Caco-2 (cell line): ENCODE measurements at places on chromosomes 16 and 17.
A peak's percentile ranks its signal among the peaks of the same experiment; 100 is the strongest.

DNA sequence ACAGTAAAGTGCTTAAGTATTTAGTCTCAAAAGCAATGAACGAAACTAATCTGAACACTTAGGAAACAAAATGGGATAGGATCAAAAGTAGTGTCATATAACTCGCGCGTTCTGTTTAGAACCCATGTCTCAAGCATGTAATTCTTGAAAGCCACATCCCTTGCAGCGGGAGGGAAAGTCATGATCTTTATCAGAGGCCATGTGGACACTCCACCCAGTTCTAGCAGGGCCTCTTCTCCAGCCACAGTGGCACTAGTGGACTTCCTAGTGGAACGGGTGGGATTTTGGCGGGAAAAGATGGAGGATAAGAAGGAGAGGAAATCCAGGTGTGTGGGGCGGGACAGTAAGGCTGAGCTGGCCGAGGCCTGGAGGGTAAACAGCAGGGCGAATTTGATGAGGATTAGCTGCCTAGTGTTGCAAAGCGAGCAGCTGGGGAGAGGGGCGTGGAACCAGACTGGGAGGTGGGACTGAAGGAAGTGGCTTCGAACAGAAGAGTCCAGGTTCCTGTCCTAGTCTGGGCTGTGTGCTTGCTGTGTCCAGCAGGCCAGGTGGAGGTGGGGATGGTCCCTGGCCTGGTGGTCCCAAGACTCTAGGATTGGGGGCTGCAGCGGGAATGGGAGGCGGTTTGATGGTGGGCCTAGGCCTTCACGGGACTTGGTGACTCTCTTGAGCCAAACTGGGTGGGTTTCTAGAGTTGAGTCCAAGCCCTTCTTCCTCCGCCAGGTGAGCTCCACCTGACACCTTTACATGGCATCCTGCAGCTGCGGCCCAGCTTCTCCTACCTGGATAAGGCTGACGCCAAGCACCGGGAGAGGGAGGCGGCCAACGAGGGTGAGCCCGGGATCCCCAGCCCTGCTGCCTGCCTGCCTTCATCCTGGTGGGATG lies 15.9 kb downstream of the POLR3E start:
- no peak for DNase-seq

DNA sequence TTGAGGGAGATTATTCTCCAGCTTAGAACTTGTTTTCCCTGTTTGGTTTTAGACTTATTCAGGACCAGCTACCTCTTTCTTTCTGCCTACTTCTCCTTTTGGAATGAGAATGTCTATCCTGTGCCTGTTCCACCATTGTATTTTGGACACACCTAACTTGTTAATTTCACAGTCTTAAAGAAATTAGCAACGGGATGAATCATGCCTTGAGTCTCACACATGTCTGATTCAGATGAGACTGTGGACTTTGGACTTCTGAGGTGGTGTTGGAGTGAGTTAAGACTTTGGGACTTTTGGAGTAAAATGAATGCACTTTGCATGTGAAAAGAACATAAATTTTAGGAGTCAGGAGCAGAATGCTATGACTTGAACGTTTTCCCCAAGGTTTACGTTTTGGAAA lies 581.4 kb downstream of the CDH11 start:
- DNase-seq = no peak

DNA sequence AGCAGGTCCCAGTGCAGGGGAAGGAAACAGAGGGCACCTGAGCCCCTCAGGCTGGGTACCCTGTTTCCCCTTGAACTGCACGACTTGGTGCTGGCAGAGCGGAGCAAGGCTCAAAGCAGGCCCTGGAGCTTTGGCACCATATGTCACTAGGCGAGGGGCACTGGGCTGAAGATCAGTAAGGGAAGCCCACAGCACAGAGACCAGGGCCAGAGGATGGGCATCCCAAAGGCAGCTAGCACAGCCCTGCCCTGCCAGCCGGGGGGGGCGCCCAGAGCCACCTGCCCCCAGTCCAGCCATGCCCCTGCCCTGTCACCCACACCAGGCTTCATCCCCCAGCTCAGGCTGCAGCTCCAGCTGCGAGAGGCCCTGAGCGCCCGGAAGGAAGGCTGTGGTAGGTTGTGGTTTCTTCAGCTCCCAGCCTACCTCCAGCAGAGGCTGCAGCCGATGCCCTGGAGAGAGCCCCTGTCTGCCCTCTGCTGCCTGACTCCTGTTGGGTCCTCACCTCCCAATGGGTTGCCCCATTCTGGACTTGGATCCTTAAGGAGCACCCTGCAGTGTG lies 10.9 kb downstream of the NHERF1 start:
- peak; percentile 73 for DNase-seq

DNA sequence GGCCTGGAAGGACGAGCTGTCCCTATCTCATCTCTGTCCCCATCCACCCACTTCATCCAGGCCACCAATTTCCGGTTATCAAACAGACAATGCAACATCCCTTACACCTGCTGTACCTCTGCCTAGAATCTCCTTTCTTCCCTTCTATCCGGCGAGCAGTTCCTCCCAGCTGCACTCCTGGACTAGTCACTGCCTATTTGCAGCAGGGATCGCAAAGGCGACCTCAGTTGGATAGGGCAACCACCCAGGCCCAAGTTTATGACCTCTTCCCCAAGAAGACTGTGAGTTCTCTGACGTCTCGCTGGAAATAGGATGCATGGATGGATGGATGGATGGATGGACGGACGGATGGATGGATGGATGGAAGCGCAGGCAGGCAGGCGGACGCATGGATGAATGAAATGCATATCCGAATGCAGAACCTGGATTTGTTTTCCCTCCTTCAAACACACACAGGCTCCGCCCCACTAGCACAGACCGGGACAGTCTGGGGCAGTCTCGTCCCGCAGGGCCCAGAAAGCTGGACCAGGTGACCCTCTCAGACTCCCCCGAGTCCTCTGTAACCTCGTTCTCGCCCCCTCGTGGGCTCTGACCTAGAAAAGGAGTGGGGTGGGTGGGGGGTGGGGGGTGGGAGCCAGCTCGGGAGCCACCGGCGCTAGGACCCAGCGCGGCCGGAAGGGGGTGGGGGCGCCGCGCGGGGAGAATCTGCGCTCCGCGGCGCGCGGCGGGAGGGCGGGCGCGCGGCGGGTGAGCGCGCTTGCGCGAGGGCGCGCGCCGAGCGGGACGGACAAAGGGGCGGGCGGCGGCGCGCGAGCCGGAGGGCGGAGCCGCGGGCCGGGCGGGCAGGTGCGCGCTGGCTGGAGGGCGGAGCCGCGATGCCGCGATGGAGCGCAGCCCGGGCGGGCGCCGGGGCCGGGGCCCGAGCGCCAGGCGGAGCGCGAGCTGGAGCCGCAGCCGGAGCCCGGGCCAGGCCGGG lies at the start of gene SBK1:
Gene SBK1 (plus strand): TSS at position 875 of the 976 bp plus-strand sequence. CDS start 24,867 bp downstream, outside the sequence.
- DNase-seq = peak; percentile 87

GRCh38 chr17:22600644-22601298 lies 908.4 kb downstream of the KCNJ18 start:
- DNase-seq = peak; percentile 25

DNA sequence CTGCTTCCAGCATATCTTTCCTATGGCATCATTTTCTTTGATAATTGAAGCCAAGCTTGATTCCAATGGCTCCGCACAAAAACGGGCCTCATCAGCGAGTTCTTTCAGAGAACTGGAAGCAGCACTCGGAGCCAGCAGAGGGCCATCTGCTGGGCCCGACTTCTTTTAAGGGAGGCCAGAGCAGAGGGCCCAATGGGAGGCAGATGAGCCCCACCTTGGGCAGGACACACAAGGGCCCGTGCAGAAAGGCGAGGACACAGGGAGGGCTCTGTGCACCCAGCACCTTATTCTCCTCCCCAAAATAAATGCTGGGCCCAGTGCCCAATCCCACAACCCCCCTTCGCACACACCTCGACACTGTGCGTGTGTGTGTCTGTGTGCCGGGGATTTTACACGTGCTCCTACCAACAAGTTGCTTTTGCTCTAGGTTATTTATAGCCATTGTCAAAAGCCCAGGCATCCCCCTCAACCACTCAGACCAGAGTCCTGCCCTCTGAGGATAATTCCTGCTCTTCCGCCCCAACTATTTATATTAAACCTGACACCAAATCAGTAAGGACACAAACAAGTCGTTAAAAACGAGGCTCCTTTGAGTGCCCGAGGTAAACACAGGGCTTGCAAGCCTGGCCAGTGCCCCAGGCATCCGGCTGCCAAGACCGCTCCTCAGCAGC lies 6.8 kb downstream of the AXIN2 start:
- DNase-seq = no peak

- peak; percentile 96 for DNase-seq
These were observed at the start of gene RMI2 for GRCh38 chr16:11345040-11345862. Gene RMI2 (plus strand): TSS chr16:11345459. CDS start chr16:11345472, 13 bp downstream.

DNA sequence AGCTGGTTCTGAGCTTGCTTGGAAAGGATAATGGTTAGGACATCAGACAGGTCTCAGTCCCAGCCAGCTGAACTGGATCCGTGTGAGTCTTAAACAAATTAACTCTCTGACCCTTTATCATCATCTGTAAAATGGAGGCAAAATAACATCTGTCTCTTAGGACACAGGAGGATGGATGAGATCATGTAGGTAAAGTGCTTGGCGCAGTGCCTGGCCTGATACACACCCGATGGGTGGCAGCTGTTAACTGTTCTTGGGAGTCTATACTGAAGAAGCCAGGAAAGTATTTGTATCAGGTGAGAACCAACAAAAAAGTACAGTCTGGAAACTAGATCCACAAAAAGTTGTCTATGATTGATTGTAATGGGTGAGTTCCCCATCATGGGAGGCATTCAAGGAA lies 188.6 kb downstream of the C16orf78 start:
- DNase-seq = no peak

DNA sequence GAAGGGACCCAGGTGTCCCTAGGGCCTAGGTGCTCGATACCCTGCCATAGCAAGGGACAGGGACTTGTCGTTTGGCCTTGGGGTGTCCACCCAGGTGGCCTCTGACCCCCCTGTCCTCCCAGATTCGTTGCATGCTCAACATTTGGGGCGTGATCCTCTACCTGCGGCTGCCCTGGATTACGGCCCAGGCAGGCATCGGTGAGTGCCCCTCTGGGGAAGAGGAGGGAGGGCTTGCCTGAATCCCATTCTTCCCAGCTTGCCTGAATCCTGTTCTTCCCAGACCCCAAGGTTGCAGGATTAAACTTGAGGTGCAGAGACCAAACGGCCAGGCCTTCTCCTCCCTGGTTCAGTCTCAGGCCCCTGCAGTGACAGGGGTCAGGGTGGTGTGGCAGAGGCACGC lies 3.2 kb downstream of the SLC12A3 start:
- DNase-seq = no peak

- no peak for DNase-seq
These were observed 87.5 kb upstream of the SOX9 start for GRCh38 chr17:72033334-72033733.

- DNase-seq = no peak
These were observed 569 bp upstream of the RABEP2 start for GRCh38 chr16:28925386-28926228.

DNA sequence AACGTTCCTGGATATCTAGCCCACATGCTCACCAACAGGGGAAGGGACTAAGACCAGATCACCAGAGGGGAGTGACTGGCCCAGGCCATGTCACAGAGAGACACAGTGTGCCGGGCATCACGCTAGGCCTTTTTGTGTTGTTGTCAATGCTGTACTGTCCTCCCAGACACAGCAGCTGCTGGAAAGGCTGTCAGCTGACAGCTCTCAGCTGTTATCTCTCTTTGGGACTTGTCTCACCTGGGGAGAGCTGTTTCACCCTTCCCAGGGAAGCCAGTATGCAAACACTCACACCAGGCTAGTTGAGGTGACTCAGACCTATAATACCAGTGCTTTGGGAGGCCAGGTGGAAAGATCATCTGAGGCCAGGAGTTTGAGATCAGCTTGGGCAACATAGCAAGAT lies 19.4 kb downstream of the UNC45B start:
- DNase-seq = no peak

DNA sequence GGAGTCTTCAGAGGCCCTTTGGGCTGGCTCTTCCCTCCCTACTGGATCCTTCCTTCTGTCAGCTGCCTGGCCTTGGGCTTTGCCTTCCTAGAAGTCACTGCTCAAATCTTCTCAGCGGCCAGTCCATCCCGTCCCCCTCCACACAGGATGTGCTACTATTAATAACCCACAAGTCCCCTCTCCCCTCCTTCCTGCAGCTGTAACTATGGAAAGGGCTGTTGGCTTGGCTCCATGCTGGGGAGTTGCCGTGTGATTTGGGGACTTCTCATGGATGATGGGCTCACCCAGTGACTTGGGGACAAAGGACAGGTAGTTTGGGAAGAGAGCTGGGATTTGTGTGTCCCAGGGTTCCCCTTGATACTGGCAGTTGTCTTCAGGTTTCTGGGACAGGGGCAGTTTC lies 19.4 kb downstream of the TMEM94 start:
- no peak for DNase-seq

DNA sequence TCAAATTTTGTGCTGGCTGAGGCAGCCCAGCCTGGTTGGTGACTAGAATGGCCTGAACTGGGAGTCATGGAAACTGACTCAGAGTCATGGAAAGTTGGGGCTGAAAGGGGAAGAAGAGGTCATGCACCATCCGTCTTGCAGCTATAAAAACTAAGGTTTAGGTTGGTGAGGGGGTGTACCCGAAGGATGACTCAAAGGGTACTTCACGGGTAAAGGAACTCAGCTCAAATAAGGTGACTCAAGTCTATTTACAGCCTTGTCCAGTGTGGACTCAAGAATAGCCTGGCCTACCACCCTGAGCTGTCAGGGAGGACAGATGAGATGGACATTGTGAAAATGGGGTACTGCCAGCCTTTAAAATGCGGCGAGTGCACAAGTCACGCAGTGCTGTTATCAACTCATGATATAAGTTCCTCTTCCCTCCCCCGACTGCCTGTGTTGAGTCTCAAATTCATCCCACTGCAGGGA lies 18.6 kb downstream of the CD300LB start:
- DNase-seq = no peak

DNA sequence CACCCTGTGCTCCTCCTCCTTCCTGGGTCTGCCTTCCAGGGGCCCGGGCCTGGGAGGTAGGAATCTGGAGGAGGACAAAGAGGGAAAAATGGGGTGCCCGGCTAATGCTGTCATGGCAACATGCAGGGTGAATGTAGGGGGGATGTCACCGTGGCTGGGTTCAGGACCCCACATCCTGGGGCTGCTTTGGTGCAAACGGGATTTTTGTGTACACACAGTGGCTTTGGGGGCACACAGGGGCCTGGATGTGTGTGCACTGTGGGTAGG lies 37.0 kb upstream of the CDC42EP4 start:
- no peak for DNase-seq

DNA sequence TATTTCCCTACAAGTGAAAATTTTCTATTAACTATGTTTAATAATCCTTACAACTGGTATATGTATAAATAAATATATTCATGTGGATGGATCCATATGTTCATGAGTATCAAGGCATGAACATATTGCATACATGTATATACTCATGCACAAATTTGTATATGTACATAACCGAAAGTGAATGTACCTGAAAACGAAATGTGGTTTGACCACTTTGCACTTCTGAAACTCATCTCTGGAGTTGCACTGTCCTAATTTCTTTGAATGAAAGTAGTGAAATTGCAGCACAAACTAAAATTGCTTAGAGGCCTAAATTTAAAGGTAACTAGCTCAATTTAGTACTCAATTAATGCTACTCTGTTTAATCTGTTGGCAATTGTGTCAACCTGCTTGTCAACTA lies 27.4 kb upstream of the GNAO1 start:
- no peak for DNase-seq
